DMS79 (cell line): ENCODE measurements at places on chromosomes 5 and 9.

DNA sequence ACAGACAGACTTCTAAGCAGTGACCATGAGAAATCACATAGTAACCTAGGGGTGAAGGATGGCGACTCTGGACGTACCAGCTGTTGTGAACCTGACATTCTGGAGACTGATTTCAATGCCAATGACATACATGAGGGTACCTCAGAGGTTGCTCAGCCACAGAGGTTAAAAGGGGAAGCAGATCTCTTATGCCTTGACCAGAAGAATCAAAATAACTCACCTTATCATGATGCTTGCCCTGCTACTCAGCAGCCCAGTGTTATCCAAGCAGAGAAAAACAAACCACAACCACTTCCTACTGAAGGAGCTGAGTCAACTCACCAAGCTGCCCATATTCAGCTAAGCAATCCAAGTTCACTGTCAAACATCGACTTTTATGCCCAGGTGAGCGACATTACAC, 38.0 kb upstream of the CCDC152 start:
- DNase-seq = no peak

DNA sequence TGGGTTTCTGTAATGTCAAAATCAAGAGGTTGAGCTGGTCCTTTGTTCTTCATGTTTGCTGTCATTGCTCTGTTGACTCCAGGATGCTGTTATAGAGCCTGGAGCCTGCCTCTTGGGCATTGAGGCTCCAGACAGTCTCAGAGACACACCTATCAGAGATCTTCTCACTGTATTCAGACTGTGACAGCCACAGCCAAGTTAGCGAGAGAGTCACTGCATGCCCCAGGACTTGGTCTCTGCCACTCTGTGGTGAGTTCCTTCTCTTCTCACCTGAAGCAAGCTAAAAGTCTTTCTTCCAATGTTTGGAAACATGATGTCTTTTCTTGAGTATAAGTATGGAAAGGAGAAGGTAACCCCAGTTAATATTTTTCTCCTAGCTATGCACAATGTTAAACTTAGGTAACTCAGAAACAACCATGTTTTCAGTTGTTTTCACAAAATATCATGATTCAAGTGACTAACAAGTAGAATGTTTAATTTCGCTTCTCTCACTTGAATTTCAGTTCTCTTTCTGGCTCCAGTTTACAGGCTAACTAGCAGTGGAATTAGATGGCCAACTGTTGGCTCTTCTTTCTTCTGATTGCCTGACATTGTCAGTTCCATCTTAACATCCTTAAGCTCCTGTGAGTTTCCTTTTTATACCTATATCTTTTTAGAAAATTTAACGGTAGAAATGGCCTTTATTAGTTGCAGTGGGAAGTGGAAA, 20.6 kb upstream of the ZFYVE16 start:
- no peak for DNase-seq

DNA sequence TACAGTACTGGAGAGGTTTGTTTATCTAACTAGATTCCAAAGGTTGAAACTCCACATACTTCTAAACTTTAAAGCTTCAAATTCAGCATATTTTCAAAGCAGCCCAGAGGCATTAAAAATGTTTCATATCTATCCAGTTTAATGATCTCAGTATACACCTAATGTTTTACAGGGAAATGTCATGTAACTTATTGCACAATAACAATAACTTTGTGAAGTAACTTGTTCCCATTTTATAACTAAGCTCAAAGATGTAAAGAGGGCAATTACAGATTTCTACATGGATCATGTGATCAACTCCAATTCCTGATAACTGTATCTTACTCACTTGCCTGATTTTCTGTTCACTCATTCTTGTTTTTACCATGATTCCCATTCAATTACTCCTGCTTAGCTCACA, 610.0 kb downstream of the TAF11L14 start:
- no peak for DNase-seq

DNA sequence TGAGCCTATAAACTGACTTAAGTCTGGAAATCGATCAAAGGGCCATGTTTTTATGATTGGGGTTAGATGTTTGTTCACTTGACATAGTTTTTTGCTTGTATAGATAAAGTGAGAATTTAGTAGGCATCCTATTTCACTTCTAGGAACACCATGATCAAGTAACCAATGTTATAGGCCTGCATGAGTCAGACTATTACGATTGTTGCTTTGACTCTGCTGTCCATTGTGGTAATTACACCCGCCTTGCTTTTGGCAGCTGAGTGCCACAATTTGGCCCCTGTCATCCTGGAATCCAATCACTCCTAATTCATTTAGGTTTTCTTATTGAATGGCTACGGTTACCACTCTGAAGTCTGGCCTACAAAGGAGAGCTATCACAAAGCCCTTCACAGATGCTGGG, 67.8 kb upstream of the IL33 start:
- DNase-seq = no peak

DNA sequence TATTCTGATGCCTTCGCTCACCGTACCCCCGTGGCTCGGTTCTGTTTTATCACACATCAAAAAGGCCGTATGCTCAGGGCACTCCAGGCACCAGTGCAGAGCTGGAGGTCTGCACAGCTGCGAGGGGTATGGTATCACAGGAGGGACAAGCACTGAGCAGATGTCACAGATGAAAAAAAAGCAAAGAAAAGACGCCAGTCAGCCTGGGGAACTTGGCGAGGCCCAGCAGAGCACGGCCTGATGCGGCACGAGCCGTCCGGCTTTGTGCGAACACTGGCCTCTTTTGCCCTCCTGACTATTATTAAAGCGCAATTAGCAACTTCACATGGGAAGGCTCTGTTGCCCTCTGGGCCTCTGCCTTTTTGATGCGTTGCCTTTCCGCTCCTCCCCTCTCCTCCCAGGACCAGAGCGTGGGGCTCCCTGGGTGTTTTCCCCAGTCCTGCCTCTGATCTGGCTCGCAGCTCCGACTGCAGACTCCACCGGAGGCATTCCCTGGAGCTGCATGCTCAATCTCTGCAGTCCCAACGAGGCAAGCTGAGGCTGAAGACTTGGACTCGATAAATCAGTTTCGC, 44.4 kb downstream of the AK8 start:
- no peak for DNase-seq

DNA sequence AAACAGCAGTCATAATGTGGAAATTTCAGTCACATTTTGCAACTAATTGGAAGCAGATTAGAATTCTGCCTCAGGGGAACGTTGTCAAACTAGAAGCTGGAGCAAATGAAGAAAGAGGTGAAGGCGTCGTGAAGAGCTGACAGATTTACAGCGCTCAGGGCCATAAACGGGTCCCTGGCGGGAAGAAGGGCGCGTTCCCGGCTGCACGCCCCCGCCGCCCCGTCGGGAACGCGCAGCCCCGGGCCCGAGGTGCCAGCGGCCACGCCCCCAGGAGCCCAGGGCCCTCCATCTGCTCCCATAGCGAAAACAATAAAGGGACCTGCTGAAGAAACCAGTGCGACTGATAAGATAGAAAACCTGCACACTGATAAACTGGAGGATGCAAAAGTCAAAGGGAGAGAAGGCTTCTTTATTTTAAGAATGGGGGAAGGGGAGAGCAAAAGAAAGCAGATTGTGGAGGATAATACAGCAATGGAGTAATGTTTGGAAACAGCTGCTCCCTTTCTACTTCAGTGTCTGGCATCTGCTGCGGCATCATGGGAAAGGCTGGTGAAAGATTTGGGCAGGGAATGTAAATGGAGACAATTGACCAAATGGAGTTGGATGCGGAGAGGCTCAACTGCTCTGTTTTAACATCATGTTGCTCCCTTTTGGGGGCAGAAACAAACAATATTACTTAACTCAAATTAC, 11.1 kb downstream of the ZNF608 start:
- no peak for DNase-seq

DNA sequence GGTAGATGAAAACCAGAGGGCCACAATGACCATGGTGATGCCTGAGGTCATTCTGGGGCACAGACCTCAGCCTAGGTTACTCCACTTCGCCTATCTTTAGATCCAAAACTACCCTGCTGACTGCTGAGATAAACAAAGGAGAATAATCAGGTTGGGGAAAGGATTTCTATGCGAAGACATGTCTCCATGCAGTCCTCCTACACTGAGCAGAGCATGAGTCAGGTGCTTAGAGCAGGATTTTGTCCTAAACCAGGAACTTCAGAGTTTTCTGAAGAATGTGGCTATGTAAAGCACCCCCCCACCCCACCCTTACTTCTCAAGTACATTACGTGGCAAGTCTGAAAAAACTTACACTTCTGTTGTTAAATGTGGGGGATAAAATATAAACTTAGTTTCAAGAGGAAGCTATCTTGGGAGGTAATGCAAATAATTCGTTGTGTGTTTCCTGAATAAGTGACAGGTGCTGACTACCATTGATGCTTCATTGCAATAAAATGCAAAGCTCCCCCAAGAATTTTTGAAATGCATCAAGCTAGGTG, 19.4 kb downstream of the PDCD1LG2 start:
- DNase-seq = no peak

DNA sequence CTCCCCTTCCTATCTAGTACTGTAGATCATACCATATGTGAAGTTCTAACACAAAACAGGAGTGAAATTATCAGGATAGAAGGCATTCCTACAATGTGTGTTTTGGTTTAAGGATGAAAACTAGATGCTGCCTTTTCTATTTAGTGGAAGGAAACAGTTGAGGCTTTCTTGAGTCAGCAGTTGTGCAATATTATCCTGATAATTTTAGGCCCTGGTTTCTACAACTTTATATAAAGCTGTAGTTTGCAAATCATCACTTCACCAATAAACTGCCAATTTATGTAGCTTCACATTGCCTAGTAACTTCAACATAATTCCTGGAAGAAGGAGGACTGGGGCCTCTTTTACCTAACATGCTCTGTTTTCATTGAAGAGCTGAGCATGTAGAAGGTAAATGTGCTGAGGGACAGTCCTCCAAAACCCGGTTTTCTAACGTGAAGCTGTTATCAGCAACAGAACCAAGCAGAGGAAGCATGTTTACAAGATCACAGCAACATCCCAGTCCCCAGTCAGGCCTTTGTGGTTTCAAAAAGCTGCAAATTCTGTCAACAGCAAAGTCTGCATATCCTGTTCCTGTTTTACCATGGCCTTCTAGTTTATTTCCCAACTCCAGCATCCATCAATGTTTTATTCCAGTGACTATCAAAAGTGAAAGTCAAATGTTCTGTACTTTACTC, 513.4 kb upstream of the MEF2C start:
- DNase-seq = no peak

GRCh38 chr9:5841771-5842573, 9.1 kb upstream of the ERMP1 start:
- DNase-seq = no peak

DNA sequence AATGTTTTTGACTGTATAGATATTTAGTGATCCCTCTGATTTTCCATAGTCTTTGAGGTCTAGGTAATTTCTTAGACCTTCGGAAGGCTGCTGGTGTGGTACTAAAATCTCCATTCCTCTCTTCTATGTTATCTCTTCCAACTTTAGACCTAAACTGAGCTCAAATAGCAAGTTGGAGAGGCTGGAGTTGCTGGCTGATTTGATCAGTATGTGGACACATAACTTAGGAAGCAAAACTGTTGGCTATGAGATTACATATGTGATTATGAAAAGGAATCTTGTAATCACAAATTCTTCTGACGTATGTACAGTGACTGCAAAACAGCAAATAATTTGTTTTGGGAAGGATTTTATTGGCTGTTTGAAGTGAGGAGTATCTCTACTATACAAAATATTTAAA, 2.1 kb upstream of the SMAD5 start:
- no peak for DNase-seq

- DNase-seq = no peak
These were observed 30.2 kb downstream of the PAEP start for GRCh38 chr9:135591506-135592330.

GRCh38 chr5:171806976-171807747, 21.5 kb downstream of the SMIM23 start:
- DNase-seq = no peak

GRCh38 chr5:177546258-177546741, 8.1 kb downstream of the FAM193B start:
- DNase-seq = no peak

GRCh38 chr9:86515221-86515620, 161.0 kb upstream of the TUT7 start:
- no peak for DNase-seq

GRCh38 chr5:80090884-80091166, 55.7 kb downstream of the THBS4 start:
- no peak for DNase-seq

DNA sequence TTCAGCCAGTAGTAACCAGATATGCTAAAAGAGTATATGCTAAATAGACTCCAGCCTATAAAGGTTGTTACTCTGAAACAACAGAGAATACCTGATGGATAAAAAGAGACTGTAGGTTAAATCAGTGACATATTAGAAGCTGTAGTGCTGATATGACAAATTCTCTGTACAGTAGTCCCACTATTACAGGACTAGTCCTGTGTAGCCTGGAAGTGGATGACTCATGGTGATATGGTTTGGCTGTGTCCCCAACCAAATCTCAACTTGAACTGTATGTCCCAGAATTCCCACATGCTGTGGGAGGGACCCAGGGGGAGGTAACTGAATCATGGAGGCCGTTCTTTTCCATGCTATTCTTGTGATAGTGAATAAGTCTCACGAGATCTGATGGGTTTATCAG, 276.2 kb upstream of the POU5F2 start:
- no peak for DNase-seq

- DNase-seq = no peak
These were observed 83.7 kb downstream of the PCSK5 start for GRCh38 chr9:75974016-75974766.

GRCh38 chr5:129820-130219, 37.9 kb downstream of the PLEKHG4B start:
- no peak for DNase-seq

DNA sequence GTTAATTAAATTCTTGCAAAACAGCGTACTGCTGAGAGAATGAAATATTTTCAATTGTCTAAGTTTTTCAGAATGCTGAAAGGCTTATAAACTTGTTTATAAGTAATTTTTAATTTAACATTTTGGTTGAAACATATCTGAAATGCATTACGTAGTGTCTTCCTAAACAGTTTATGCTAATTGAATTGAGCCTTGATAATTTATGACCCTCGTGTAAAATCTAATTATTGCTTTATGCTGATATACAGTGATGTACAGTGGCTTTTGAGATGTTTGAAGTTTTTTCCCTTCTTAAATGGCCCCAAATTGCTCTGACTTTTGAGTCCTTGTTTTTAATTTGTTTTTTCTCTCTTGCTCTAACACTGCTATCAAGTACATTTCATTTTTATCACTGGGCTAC, 262.7 kb downstream of the FBXL7 start:
- DNase-seq = no peak

DNA sequence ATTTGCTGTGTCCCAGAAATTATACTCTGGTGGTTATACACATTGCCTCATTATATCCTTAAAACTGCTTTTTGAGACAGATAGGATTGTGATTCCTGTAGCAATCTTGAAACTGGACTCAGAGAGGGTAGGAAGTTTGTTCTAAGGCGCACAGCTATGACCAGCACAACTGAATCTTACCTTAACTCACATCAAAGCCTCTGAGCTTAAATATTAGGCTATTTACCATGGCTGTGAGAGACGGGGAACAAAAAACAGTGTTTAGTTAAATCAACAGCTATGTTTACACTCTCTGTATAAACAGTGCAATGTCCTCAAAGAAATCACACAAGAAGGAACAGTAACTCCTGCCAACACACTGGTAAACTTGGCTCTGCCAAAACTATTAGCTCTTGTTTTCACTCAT, 50.9 kb upstream of the TUT7 start:
- DNase-seq = no peak
